ENCODE measurements at places on chromosomes 5 and 9. TPM values are rescaled to one million over a fixed set of nuclear protein-coding genes. Genes with fewer than 3 reads are reported as not detected.

DNA sequence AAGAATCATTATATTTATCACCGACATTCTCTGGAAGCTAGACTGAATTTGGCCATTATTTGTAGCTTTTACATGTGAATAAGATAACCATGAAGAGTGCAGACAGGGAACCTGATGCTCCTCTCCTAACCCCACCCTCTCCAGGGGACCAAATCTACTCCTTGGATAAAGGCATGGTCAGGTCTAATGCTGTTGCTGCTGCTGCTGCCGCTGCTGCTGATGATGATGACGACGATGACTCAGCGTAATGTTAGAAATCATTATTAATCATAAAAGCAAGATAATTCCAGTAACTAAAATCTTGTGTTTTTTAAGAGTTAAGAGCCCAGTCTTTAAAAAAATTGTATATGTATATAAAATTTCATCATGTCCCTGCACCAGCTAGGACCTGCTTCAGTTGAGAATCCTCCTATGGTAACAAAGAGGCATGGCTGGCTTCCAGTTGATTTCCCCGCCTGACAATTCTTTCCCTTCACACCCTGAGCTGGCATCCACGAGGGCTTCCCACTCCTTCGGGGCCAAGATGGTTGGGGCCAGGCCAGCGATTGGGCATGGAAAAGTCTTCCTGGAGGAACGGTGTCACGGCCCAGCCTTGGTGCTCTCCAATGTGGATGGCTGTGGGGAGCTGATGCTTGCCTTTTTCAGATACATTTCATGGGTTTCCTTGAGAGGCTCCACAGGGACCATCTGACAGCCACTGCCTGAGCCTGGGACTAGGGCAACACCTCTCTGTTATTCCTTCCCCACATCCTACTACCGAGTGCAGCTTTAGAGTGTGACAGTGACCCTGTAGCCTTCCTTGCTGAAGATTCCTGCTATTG lies 400.0 kb downstream of the CTNND2 start:
- DNase-seq: no peak

DNA sequence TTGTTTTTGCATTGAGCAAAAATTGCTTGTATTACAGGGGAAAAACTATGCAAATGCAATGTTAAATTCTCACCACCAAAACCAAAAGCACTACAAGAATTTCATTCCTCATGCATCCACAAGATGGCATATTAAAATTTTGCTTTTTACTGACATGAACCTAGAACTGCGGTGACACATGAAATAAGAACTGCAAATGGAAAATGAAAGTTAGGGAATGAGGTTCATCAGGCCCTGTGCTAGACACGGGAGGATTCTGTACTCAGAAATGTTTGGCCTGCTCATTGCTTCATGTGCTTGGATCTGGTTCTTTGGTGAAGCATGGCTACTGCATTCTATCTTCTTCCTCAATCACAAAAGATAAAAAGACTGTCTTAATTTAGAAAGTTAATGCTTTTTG lies 9.1 kb upstream of the RFK start:
- no peak for DNase-seq

Gene TSLP
- 1.5 TPM for total RNA-seq

DNA sequence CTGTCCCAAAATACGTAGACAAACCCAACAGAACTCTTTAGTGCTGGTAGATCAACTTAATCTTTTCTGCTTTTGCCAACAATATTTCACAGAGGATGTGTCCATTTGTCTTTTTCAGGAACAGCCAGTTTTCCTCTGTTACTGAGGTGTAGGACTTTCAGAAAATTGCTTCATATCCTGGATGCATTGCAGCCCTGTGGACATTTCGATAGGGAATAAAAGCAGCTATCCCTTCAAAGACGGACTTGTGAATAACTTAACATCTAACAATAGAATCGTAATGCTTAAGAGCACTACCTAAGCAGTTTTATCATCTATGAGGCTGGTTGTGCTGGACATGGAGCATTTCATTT lies 59.7 kb downstream of the PCSK1 start:
- no peak for DNase-seq

GRCh38 chr5:34977934-34978613 lies 48.7 kb downstream of the DNAJC21 start:
- no peak for DNase-seq

- no peak for DNase-seq
Measured at GRCh38 chr5:35483191-35483590, 134.5 kb upstream of the SPEF2 start.

Gene FAM163B
- total RNA-seq: not detected

DNA sequence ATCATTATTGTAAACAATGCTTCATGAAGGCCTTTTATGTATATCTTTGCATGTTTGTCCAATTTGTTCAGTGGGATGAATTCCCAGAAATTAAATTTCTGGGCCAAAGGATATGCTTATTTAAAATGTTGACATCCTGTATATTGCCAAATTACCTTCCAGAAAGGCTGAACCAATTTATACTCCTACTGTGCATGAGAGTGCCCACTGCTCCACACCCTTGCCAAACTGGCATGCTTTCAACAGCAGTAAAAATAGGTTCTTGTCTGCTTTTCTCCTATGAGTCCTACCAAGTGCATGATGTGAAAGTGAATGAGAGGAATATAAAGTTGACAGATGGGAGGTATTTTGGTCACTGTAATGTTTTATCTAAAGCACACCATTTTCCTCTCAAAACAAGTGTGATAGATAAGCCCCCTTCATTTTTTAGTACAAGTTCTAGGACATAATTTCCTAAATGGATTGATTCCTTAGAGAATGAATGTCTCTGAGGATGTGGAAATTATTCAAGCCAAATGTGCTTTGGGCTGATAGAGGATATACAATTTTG lies 70.5 kb upstream of the ERBIN start:
- DNase-seq: no peak

GRCh38 chr5:167514461-167514860 lies 777.0 kb upstream of the WWC1 start:
- DNase-seq: no peak

- DNase-seq: no peak
Measured at GRCh38 chr9:22148876-22149637, 140.0 kb upstream of the CDKN2B start.

DNA sequence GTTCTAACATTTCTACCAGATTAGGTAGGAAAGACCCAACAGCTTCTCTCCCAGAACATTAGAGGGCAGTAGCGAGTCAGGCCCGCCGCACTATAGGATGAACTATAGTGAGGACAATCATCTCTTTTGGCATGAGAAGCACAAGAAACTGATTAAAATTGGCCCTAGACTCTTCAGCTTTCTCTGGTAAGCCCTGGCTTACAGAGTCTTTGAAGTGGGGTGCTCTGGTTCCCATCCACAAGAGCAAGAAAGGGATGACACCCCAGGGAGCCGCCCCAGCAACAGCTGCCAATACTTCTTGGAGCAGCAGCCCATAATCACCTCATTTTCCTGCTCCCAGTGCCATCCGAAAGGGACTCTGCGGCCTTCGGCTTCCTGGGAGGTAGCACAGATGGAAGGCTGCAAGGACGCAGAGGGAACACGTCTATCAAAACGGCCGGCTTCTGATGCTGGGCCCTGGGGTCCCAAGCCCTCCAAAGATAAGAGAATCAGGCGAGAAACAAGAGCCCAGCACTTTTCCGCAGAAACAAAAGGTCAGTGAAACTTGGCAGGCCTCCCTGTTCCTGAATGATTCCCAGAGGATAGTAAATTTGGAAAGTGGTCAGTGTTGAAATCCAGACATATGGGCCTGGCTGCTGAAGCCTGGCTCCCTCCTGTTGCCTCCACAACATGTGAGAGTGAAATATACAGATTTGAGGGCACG lies 69.3 kb downstream of the HSD17B3 start:
- DNase-seq: peak; percentile 31

- no peak for DNase-seq
Measured at GRCh38 chr9:87431837-87432236, 65.8 kb upstream of the DAPK1 start.

DNA sequence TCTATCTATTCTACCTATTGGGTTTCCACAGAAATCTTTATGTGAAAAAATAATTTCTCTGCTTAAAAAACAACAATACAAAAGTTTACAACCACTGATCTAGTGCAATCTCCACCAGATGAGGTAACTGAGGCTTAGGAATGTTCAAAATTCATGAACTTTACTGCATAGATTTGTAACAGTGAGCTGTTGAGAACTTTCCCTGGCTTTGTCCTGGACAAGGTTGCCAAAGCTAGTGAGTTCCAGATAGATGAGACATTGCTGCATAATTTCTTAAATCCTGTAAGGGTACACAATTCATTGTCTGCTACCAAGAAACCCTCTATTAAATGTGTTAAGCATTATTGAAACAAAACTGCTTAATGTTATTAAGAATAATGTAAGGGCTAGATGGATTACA lies 102.7 kb downstream of the OSMR start:
- no peak for DNase-seq

GRCh38 chr5:109407913-109408312 lies 1.9 kb downstream of the PJA2 start:
- DNase-seq: no peak

GRCh38 chr9:4333787-4334186 lies 33.9 kb upstream of the GLIS3 start:
- no peak for DNase-seq

DNA sequence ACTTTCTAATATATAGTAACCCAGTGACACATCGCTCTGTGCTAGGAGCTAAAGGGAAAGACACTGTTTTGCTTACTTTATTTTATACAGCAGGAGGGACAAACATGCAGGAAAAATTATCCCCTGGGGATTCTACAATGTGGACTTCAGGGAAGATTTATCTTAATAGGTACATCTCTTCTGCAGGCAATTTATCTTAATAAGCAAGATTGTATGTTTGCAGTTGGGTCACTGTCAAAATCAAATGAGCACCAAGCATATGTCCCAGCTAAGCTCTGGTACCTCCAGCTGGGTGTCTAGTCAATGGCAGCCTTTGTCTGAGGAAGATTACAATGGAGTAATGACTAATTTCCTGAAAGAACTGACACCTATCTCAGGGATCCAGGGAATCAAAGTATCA lies 309.9 kb upstream of the PANK3 start:
- DNase-seq: no peak

DNA sequence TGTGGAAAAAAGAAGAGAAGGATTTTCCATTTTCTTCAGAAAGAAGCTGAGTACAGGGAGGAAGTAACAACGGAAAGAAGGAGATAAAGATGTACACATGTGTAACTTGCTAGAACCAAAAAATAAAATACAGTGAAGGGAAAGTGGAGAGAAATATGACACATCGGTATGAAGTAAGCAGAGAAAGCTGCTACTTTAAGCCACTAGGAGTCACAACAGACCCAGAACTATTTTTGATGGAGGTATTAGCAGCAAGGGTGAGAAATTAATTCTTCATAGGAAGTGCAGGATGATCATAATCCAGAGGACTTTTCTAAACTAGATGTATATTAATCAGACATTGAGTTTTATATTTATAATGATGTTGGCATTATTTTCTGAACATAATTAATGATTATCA lies 88.5 kb downstream of the FAM174A start:
- DNase-seq: no peak

GRCh38 chr5:30040488-30041118 lies 1152.9 kb upstream of the CDH6 start:
- DNase-seq: peak; percentile 68

GRCh38 chr5:149761461-149761860 lies 31.4 kb downstream of the PPARGC1B start:
- no peak for DNase-seq

- DNase-seq: no peak
Measured at GRCh38 chr9:113602126-113603047, 138.9 kb downstream of the RGS3 start.

Gene ADRA1B
- total RNA-seq: not detected

- no peak for DNase-seq
Measured at GRCh38 chr5:82862711-82863110, 214.5 kb downstream of the TMEM167A start.

Gene TMC1
- not detected for total RNA-seq

DNA sequence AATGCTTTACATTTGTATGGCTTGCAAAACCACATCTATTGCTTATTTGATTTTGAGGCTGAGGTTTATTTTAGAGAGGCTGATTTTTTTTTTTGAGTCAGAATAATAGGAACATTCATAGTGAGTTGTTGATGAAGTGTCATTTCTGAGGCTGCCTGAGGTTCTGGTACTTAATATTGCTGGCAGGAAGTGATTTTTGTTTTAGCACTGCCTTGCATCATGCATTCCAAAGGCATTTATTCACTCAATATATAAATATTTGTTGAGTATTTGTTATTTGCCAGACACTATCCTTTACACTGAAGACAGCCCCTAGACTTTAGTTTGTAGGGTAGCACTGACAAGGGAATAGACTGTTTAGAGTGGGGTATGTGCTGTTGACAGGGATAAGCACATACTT lies 2.7 kb downstream of the RNF20 start:
- DNase-seq: no peak

- DNase-seq: no peak
Measured at GRCh38 chr5:178529080-178529479, 61.1 kb downstream of the COL23A1 start.

Gene PCDHB2
- 44.9 TPM for total RNA-seq

- no peak for DNase-seq
Measured at GRCh38 chr5:89293810-89294209, 410.8 kb upstream of the MEF2C start.

DNA sequence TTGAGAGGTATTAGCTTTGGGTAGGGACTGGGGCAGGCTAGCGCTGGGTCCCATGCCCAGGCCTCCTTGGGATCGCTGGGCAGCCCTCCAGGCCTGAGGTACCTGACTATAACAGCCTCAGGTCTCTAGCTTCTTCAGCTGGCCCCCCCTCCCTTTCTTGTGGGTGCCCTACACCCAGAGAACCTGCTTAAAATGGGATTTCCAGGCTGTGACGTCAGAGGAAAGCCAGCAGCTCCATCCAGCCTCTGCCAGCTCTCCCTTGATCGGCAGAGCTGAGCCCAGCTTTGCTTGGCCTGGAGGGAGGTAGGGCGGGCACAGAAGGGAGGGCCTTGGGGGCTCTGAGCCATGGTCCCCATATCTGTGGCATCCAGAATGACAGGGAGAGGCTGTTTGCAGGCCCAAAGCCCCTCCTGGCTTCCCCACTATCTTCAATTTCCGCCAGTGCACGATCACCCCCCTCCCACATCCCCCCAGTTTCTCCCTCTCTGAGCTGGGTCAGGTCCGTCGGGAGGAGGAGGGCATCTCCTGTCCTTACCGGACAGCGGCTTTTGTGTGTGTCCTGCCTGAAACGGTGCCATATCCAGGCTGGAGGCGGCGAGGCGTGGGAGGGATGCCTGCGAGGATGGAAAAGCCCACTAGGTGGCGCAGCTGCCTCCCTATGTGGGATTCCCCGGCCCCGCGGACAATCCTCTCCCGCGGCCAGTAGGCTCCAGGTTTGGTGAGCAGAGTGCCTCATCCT lies 10.8 kb downstream of the REEP2 start:
- peak; percentile 95 for DNase-seq

GRCh38 chr5:35838370-35839042 lies 18.2 kb upstream of the IL7R start:
- no peak for DNase-seq

Data from endothelial cell (in vitro differentiated cells).